ENCODE measurements at places on chromosomes 6 and 20.
A peak's percentile ranks its signal among the peaks of the same experiment; 100 is the strongest.

- DNase-seq: peak; percentile 72
These were observed 46.7 kb downstream of the GJA1 start for GRCh38 chr6:121482004-121482693.

GRCh38 chr20:20411402-20411801 is 43.5 kb downstream of the INSM1 start:
- DNase-seq: no peak

- DNase-seq: peak; percentile 89
These were observed 107.1 kb downstream of the COL12A1 start for GRCh38 chr6:75098709-75099108.

GRCh38 chr20:16048876-16049275 is 524.4 kb downstream of the KIF16B start:
- DNase-seq: no peak

DNA sequence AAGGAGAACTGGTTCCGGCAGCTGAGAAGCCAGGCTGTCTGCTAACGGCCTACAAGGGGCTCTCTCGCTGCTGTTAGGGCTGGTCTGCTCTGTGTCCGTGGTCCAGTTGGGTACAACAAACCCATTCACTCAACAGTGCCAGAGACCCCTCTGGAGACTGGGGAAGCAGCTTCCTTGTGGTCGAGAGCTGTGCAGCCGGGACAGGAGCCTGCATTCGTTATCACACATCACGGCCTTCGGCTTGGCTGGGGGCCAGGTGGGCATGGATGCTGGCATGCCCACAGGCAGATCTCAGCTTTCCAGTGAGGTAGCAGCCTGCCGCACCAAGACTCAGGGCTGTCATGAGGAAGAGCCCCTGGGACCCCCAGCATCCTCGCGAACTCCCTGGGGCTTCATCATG is 124.7 kb downstream of the PREX1 start:
- no peak for DNase-seq

DNA sequence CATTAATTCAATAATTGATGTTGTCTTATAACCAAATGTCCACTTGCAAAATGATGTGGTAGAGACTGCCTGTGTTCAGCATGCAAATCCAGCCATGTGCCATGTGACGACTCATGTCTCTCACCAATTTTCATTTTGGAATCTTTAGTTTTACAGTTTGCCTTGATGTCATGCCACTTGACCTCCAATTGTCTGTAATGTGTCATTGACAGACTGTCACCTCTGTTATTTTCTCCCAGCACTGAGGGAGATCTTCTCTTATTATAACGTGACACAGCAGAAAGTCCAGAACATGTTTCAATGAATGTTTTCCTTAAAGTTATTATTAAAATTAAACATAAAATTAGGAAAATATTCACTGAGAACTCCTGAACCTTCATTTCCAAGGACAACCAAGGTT is 56.7 kb downstream of the LAMA4 start:
- DNase-seq: no peak

DNA sequence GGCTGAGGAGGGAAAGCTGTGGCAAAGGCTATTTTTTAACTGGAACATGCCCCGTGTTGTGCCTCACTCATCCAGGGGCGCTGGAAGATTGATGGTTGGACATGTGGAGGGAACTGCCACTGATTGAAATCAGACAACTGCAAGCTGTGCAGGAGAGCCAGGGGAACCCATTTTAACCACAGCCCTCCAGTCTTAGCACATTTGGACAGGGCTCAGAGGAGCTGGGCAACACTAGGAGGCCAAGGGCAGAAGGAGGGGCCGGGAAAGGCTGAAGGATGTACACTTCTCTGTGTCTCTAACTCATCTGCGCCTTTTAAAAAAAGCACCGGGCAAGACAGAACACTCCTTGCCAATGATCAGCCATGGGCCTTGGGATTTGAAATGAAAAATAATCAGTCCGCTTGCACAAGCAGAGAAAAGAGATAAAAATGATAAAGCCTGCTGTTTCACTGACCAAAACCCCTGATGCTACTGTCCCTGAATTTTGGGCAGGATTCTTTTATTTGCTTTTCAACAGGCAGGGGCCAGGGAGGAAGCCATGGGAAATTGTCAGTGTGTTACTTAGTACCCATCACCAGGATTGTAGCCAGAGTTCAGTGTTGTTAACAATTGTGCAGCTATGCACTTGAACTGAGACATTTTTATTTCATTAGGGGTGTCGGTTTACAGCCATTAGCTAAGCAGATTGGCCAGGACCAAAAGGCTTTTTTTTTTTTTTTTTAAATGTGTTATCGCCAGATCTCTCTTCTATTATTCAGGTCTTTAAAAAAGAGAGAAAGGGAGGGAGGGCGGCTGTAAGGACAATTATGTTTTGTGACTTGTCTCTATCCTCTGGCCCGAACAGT is 109.3 kb upstream of the EYA4 start:
- no peak for DNase-seq

GRCh38 chr20:24866008-24866407 is 83.1 kb upstream of the CST7 start:
- no peak for DNase-seq

DNA sequence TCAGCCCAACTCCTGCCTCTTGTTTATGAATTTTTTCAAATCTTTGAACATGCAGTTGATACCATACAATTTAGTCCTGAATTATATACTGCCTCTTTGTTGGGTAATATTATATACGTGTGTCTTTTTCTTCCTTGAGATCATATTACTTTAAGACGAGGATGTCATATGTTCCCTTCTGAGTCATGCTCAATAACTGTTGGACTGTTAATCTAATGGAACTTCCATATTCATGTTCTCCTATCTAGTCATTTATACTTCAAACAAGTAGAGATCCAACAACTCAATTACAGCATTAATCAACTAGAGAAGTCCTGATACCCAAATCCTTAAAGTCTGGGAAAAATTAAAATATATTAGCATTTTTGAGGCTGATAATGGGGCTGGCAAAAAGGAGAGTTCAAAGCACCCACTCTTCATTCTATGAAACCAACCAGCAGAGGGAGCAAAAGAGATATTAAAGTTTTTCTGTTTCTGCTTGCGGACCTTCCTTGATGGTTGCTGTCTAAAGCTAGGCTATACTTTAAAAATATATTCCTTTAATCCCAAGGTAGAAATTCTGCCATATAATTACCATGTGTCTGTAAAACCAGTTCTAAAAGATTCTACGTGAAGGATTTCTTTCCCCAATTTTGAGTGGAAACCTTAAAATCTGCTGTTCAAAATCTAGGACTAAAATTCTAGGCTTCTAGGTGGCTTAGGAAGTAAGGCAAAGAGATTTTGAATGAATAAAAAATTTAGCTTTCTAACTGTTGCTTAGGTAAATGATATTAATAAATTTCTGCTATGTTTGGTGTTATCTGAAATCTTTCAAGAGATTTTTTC is 498.9 kb downstream of the BCKDHB start:
- no peak for DNase-seq

Measured in GM03348 (cell line).